ENCODE measurements at places on chromosomes 6 and 20. TPM values are rescaled to one million over a fixed set of nuclear protein-coding genes. Genes with fewer than 3 reads are reported as not detected.

Gene SIM1
- total RNA-seq = not detected

Gene UNC5CL
- total RNA-seq = not detected

Gene WFDC2
- not detected for total RNA-seq

Gene GPSM3
- total RNA-seq = 7.4 TPM

Gene SMPDL3A
- total RNA-seq = 7.4 TPM

Gene PIM1
- 38.3 TPM for total RNA-seq

Gene RAD21L1
- not detected for total RNA-seq

Gene SCRT2
- not detected for total RNA-seq

Gene DEF6
- 1.1 TPM for total RNA-seq

Gene C6orf163
- 0.18 TPM for total RNA-seq

Gene POM121L2
- not detected for total RNA-seq

Gene KCNK15
- 1.1 TPM for total RNA-seq

Gene SLC26A8
- total RNA-seq = not detected

Gene TFAP2C
- total RNA-seq = not detected

Gene APOBEC2
- total RNA-seq = not detected

Gene TEAD3
- 13.0 TPM for total RNA-seq

Gene DYNLT2
- total RNA-seq = not detected

Gene METTL24
- total RNA-seq = not detected

Gene DEFB116
- total RNA-seq = not detected
